ENCODE measurements at places on chromosomes 5 and 9. TPM values are rescaled to one million over a fixed set of nuclear protein-coding genes. Genes with fewer than 3 reads are reported as not detected.

Gene MPDZ
- total RNA-seq = 61.2 TPM

Gene LCN10
- 2.2 TPM for total RNA-seq

Gene ST6GALNAC6
- total RNA-seq = 30.8 TPM

Gene FAM78A
- 8.9 TPM for total RNA-seq

Gene ARID3C
- not detected for total RNA-seq

- DNase-seq = no peak
Observed at GRCh38 chr9:131839281-131840084, 99.6 kb upstream of the RAPGEF1 start.

DNA sequence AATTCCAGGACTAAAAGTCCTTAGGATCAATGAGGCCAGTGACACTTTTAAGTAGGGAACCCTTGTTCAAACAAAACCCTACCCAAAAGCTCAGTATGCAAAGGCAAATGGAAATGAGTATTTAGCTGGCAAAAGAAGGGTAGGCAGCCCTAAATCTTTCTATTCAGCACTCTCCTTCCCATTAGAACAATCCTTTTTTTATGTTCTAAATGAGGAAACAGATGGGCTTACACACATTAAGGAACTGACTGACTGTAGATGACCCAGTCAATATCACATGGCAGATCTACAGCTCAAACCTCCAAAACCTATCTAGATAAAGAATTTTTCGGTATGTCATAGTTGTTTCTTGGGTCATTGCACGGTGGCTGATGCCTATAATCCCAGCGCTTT lies 7.2 kb downstream of the CSNK1A1 start:
- no peak for DNase-seq

- DNase-seq = peak; percentile 56
Observed at GRCh38 chr5:180328296-180329137, 24.6 kb downstream of the GFPT2 start.

DNA sequence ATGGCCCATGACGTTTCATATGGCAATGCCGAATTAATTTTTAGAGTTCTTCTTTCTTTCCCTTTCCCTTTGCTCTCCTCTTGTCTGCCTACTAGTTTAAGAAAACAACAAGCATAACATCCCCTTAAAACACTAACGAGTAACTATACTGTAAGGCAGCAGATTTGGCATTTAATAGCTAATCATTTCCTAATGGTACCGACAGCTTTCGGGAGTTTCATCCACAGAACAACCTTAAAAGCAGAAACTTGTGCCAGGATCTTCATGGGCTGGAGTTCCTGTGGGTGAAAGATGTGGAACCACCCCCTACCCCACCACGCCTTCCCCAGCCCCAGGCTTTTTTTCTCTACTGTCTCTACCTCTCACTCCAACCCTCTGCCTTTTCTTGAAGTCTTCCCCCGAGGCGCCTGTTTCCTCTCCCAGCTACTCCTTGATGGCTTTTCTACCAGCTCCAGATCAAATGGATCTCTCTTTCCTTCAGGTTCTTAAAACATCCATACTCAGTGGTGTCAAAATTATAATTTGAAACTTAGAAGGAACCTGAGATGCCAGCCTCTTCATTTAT lies 319.5 kb downstream of the PIK3R1 start:
- no peak for DNase-seq

- no peak for DNase-seq
Observed at GRCh38 chr9:38526591-38526990, 93.8 kb downstream of the ANKRD18A start.

Data from umbilical cord (tissue), 2 donors.